ENCODE measurements at places on chromosomes 12 and 14.

DNA sequence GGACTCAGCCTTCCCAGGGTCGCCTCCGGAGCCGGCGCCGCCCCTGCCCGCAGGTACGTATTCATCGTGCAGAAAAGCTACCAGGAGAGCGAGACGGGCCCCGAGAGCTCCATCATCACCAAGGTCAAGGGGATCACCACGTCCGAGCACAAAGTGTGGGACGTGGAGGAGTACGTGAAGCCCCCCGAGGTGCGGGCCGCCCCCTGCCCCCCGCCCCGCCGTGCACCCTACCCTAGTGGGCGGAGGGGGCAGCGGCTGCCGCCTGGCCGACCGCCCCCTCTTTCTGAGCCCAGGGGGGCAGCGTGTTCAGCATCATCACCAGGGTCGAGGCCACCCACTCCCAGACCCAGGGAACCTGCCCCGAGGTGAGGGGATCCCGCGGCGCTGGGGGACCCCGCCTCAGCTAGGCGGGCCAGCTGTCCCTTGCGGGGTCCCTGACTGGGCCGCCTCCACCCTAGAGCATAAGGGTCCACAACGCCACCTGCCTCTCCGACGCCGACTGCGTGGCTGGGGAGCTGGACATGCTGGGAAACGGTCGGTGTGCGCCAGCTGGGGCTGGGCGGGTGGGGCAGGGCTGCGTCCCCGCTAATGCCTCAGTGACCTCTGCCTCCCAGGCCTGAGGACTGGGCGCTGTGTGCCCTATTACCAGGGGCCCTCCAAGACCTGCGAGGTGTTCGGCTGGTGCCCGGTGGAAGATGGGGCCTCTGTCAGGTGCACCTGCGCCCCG is 973 bp downstream of the P2RX2 start:
- no peak for DNase-seq

DNA sequence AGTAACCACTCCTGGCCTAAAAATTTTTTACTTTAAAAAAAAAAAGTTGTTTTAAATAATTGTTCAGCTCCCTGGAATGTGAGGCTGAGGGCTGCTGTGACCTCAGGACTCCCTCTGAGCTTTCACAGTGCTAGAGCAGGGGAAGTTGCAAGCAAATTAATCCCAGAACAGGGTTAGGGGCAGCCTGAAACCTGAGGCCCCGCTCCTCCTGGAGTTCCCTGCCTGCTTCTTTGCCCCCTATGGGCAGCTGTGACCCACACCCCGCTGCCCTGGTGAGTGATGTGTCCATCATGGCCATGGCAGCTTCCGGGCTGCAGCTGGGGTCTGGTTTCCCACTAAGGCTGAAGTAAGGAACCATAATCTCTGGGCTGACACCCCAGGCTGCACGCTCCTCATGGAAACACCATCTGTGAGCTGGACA is 9.5 kb downstream of the RITA1 start:
- DNase-seq, result no peak

- DNase-seq, result no peak
These were observed 49.4 kb upstream of the FRMD6 start for GRCh38 chr14:51602310-51602709.

DNA sequence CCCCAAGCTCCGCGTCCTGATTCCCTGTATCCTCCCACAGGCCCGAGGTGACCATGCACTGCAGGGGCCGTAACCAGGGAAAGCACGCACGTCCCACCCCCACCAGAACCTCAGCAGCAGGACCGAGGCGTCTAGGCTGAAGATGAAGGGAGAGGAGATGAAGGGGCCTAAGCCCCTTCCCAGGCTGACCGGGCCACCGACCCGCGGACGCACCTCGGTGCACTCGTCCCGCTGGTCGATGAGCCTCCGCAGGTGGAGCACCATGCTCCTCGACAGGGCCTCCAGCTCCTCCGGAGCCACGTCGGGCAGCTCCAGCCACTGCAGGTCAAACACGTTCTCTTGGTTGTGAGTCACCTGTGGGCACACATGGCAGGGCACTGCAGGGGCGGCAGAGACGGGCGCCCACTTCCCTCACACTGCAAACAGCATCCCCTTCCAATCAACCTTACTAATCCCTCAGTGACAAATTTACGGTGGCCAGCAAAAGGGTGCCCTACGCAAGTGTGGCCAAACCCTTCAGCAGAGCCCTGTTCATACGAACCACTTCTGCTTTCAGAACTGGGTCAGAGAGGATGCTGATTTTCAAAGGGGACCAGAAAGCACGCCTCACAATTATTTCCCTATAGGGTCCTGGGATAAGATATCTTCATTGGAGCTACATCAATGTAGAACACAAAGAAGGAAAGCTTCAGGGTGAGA is 77.8 kb downstream of the CCDC88C start:
- DNase-seq, result no peak

DNA sequence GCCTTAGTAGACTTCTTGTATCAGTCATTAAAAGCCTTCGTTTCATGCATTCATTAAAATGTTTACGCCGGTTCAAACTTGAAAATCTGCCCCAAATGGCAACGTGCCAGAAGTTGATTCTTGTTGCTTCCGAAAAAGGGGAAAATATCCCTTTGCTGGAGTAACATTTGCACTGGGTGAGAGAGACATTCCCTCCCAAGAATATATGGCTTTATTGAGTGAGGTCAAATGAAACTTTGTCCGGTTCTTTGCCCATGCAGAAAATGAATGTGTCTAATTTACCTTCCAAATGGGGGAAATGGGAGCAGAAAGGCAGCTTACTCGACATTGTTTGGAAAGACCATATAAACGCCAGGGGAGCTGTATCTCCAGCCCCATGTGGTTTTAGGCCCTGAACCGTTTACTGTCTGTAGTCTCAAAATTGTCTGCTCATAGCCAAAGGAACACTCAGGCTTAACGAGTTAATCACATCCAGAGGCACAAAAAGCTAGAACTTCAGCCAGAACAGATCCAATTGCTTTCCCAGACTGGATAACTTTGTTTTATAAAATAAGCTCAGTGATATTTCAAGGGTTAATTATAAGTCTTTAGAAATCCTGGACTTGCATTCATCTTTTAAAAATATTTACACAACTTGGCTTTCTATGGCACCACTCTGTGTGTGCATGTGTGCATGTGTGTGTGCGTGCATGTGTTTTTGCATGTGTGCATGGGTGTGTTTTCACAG is 2.9 kb upstream of the EMP1 start:
- DNase-seq, result no peak

DNA sequence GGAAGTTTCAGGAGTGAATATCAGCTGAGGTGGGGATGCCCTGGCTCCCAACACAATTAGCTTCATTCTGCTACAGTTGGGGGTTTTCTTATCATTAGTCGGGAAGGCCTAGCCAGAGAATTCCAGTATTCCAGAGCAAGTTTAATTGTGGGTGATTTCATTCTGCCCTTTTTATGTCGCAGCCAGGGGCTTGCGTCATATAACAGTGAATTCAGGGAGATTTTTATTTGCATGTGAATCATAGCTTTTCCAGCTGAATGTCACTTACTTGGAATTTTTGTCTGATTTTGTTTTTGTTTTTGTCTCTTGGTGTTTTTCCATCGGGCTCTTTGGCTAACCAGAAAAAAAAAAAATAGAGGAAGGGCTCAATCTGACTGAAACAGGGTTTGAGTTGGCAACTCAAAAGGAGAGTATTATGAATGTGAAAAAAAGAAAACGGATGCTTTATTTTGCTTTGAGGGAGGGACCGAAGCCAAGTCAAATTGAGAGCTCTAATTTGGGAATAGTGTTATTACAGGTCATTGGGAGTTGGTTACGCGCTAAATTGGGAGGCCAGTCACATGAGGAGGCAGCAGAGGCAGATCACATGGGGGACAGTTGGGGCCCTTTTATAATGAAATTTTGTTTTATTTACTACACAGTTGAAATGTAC is 119.4 kb downstream of the SAMD4A start:
- no peak for DNase-seq

GRCh38 chr14:73788317-73788598 is 63.4 kb upstream of the PTGR2 start:
- DNase-seq, result no peak

GRCh38 chr14:77580964-77581505 is 35.4 kb downstream of the SPTLC2 start:
- DNase-seq, result no peak

DNA sequence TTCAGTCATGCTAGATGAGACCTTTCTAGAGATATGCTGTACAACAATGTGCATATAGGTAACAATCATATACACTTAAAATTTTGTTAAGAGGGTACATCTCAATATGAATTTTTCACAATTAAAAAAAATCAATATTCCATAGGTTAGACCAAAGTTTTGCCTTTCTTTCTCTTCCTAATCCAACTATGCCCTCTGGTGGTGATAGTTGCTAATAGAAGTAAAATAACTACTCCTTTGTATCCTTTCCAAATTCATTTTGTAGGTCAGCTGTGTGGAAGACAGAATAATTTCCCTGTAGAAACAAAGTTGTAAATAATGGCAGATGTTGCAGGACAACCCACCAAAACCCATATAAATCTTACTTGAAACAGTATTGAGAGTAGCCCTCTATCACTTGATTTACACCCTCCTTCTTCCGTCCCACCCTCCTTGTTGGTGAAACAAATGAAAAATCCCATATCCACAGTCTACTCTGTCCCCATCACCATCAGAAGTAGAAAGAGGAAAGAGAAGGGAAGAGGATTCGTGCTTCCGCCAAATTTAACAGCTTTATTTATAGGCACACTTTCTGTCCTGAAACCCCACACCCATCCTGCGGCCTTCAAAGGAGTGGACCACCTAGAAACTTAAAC is 34.2 kb upstream of the KICS2 start:
- DNase-seq, result no peak

DNA sequence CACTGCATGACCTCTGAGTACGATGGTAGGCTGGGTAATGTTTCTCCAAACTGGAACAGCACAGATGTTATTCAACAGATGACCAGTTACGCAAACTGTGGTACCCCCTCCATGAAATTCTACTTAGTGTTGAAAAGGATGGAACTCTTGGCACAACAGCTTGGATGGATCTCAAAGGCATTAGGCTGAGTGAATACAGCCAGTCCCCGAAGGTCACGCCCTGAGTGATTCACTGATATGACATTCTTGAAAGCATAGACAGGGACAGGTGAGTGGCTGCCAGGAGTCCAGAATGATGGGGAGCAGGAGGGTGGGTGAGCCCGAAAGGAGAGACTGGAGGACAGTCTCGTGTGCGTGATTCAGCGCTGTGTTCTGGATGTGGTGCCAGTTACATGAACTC is 187.5 kb upstream of the TMEM132C start:
- DNase-seq, result no peak

DNA sequence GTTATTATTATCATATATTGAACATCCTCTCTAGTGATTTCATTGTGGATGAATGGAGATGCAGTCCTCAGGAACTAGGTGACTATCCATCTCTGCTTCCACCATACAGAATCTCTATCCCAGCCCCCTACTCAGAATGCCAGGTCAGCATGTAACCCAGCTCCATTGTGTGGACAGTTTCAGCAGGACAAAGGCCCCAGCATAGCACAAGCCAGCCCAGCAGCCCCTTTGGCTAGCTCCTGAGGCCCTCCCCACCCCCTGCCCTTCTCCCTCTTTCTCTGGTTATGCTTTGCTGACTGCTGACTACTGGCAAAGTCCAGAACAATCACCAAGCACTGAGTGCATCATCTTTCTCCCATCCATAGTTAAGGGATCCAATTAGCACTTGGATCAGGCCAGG is 5.8 kb upstream of the SPRYD4 start:
- no peak for DNase-seq

DNA sequence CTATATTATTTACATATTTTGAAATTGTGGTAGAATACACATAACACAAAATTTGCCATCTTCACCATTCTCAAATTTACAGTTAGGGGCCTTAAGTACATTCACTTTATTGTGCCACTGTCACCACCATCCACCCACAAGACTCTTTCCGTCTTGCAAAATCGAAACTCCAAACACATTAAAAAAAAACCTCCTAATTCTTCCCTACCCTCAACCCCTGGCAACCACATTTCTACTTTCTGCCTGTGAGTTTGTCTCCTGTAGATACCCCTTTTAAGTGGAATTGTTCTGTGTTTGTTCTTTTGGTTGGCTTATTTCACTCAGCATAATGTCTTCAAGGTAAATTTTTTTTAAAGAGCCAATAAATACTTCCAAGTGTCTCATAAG is 31.6 kb upstream of the AMIGO2 start:
- DNase-seq, result no peak

DNA sequence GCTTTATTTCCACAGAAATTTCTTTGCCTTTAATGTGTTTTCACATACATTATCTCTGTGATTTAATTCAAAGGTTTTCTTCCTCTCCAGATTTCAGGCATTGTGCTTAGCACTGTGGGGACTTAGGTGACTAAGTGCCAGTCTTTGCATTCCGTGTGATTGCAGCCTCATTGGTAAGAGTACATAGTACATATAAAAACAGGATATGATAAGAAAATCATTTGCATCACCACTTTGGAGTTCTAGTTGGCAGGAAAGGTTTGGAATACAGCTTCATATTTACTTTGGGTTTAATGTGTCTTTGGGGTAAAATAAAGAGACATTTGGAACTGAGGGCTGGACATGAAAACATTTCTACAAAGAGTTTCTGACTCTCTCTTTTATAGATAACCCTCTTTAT is 37.8 kb upstream of the C12orf75 start:
- DNase-seq, result no peak

DNA sequence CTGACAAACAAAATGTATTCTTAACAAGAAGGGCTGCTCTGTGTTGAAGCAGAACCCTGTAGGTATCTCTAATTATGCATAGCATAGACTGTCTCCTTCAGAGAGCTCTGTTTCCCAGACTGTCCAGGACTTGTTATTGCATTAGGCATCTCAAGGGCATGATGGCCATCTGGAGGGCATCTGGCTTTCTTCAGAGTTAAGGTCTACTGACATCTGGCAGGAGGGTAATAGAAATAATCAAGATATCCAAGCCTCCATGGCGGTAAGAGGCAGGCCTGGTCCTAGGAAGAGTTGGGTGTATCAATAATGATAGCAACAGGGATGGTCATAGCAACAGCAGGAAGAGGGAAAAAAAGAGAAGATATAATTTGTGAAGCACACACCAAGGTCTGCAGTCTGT is 161.2 kb downstream of the TTC8 start:
- DNase-seq, result no peak
